Prostate gland (tissue), 2 donors: ENCODE measurements at places on chromosomes 4 and X. TPM values are rescaled to one million over a fixed set of nuclear protein-coding genes. Genes with fewer than 3 reads are reported as not detected.

The TRPC5OS gene
- not detected for total RNA-seq

The PNMA5 gene
- total RNA-seq = not detected

GRCh38 chr4:51943221-51943620, 76.9 kb downstream of the LRRC66 start:
- DNase-seq = no peak

DNA sequence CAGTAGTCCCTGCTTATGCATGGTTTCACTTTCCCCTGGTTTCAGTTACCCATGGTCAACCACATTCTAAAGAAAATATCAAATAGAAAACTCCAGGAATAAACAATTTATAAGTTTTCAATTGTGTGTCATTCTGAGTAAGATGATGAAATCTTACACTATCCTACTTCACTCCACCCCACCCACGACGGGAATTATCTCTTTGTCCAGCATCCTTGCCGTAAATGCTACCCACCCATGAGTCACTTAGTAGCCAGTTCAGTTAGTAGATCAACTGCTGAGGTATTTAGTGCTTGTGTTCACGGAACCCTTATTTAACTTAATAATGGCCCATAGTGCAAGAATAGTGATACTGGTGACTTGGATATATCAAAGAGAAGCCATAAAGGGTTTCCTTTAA, 91.4 kb downstream of the KLHL13 start:
- no peak for DNase-seq

The TMEM31 gene
- total RNA-seq = not detected

The CLIC2 gene
- total RNA-seq = 2.4 TPM

DNA sequence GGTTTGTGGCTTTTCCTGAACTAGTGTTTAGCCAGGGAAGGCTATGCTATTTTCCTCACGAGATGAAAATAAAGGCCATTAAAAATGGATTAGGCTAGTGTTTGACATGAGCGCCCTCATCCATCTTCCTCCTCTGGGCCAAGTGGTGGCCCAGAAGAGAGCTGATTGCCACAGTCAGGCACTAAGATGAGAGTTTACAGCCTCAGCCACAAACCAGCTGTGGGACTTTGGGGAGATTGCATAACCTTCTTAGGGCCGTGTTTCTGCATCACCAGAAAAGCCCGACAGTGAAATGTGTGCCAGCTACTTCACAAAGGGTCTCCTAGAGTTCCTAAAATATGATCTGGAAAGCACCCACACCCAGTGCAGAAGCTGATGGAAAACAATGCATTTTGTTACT, 42.3 kb upstream of the LNX1 start:
- no peak for DNase-seq

DNA sequence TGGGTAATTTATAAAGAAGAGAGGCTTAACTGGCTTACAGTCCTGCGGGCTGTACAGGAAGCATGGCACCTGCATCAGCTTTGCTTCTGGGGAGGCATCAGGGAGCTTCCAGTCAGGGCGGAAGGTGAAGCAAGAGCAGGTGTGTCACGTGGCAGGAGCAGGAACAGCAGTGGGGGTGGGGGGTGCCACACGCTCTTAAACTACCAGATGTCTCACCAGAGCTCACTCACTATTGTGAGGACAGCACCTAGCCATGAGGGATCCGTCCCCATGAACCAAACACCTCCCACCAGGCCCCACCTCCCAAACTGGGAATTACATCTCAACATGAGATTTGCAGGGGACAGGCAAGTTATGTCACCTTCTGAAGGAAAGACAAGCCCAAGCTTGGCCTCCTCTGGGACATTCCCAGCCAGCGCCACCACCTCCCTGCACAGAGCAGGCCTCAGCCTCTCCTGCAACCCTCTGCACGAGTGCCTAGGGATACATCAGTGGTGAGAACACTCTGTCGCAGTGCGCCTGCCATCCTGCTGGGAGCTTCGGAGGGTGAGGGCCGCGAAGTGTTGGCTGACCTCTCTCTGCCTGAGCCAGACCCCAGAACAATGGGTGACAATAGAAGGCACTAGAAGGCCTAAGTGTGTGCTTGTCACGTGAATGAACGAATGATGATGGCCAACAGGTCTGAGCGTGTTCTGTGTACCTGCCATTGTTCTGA, 244.3 kb downstream of the EVC2 start:
- no peak for DNase-seq

DNA sequence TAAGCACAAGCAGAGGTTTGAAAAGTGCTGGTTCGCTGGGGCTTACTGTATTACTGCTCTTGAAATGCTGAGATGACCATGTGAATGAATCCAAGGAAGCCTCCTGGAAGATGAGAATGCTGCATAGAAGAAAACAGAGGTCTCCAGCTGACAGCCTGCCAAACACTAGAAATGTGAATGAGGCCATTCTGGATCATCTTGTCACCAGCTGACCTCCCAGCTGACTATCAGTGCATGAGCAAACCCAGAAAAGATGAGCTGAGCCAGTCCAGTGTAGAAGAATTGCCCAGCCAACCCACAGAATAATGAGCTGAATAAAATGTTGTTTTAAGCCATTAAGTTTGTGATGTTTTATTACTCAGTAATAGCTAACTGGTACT, 49.1 kb upstream of the DYNLT3 start:
- DNase-seq = no peak

The PJA1 gene
- total RNA-seq = 28.0 TPM

DNA sequence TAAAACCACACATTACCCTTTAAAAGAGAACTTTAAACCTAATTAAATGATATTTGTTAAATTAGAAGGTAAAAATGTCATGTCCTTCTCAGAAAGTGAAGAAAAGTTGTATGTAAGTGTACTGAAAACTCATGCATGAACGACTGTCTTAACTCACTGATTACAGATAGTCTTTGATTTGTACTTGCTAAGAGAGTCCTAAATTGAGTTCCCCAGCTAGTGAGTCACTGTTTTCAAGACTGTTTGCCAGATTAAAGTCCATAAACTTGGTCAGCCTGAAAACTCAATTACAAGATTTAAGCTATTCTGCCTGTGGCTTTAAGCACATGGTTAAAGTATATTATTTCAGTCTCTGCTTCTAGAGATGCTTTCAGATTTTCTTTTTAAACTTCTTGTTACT, 124.9 kb upstream of the ZCCHC13 start:
- no peak for DNase-seq

DNA sequence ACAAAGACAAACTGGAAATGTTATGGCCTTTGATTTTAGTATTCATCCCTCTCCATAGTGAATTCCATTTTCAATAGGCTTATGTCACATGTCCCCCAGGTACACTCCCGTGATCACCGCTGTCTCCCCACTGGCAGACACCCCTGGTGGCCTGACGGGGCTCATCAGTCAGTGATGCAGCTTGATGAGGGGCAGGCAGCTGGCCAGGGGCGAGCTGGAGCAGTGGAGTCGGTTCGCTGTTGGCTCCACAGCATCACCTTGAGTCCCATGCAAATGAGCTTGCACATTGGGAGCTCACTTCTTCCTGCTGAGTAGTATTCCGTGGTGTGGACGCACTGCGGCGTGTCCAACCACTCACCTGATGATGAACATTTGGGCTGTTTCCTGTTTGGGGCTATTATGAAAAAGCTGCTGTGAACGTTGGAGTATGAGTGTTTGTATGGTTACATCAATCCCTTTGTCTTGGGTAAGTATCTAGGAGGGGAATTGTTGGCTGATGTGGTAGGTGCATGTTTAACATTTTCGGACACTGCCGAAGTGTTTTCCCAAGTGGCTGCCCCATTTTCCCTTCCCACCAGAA, 5.2 kb downstream of the TREX2 start:
- no peak for DNase-seq

DNA sequence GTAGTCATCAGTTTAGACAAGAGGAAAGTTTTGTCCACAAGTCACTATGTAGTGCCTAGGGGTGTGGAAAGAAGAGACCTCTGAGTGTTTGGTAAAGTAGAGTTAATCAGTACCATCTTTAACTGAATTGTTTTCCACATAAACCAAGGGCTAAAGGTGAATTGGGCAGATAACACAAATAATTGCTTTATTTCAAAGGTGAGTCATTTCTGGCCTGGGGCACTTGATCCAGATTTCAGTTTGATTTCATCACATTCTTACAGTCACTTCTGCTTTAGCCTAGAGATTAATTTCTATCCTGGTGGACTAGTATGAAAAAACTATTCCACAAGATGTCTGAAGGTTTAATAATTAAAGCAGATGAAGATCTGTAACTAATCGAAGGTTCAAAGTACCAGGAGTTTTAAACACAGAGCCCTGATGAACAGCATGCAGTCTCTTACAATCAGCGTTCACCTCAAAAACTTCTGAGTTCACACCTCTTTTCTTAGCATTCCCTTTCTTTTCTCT, 74.5 kb upstream of the BOD1L1 start:
- DNase-seq = no peak

The ADH1A gene
- total RNA-seq = not detected

The CD99L2 gene
- 32.6 TPM for total RNA-seq

DNA sequence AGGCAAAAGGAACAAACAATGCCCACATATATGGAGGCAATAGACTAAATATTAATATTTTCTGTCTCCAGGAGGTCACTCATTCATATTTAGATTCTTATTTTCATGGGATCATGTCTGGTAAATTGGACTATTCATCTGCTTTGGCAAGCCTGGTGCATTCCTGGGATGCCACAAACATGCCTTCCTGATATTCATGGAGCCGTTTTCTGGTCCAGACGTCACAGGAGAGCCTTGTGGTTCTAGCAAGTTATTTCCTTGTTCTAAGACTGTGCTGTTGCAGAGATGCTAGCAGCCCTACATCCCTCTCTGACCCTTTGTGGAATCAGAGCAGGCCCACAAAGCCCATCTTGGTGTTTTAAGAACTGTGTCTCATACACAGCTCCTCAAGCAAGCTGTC, 16.1 kb upstream of the EXOSC9 start:
- no peak for DNase-seq

The TMEM35A gene
- total RNA-seq = 7.8 TPM

The CT45A3 gene
- not detected for total RNA-seq
